ENCODE measurements at places on chromosomes 1 and 21.
A peak's percentile ranks its signal among the peaks of the same experiment; 100 is the strongest.

- DNase-seq: no peak
These were observed 7.3 kb downstream of the POU2F1 start for GRCh38 chr1:167227934-167228378.

GRCh38 chr1:39662861-39663260 lies 9.0 kb downstream of the NT5C1A start:
- no peak for DNase-seq

GRCh38 chr1:43565600-43566360 lies 35.1 kb downstream of the PTPRF start:
- DNase-seq: no peak

DNA sequence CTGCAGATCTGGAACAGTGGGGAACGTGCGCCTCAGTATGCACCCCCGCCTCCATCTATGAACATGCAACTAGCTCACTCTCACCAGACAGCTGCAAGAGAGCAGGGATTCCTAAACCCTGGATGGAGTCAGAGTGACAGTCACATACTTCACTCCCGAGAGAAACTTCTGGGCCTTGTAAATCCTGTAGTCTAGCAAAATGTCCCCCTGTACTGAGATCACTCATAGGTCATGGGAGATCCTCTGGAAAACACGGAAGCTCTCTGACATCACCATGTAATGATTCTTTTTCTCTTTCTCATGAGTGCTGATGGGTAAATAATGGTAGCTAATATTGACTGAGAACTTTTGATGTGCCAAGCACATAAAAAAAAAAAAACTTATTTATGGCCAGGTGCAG lies 23.4 kb upstream of the TARDBP start:
- DNase-seq: no peak

DNA sequence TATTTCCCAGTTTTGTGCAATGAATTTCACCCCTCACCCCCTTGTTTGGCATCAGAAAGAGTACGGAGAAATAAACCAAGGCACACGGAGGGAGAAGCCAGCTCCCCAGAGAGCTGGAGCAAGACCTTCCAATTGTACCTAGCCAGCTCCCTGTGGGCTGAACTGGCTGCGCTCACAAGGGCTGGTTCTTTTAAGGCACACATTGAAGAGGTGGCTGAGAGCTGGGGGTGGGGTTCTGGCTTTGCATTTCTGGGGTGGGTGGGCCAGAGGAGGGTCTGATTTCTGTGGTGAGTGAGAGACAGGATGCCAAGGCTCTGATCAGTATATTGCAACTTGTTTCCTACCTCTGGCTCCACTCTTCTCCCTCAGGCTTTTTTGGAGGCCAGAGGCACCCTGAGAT lies 39.5 kb upstream of the NFASC start:
- no peak for DNase-seq

DNA sequence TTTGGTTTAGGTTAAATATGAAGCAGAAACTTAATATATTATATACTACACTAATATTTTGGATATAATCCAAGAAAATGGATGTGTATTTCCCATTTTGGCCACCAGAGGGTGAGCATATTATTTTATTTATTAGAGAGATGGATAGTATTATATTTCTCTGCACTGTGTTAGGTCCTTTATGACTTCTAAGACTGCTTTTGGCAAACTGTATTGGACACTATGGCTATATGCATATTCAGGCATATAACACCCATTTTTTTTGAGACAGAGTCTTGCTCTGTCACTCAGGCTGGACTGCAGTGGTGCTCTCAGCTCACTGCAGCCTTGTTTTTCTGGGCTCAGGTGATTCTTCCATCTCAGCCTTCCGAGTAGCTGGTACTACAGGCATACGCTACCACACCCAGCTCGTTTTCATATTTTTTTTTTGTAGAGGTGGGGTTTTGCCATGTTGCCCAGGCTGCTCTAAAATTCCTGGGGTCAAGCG lies 17.8 kb upstream of the PGM1 start:
- DNase-seq: no peak

DNA sequence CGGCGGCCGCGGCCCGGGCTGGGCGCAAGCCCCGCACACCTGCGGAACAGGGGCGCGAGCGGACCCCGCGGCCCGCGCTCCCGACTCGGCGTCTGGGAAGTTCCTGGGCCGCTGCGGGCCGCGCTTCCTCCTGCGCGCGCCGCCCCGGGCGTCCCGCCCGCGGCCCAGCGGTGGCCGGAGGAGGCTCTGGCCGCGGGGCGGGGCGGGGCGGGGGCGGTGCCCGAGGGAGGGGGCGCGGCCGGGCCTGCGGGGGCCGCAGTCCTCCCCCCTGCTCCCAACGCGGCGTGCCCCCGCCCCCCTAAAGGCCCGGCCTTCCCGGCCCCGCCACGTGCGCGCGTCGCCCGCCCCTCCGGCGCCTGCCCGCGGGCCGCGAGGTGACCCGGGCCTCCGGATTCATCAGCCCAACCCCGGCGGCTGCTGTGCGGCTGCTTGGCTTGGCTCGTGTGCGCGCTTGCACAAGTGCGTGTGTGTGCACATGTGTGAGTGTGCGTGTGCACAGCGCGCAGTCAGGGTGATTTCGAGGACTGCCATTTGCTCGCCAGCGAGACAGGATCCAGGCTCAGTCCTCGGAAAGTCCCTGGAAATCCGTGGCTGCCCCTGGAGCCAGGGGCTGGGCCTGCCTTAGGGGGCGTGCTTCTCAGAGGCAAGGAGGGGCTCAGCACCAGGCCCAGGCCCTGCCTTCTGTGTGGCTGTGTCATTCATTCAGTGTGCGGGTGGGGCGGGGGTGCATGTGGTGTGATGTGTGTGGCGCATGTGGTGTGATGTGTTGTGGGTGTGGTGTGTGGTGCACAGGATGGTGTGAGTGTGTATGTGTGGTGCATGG lies at the start of gene C2CD2:
Gene C2CD2 (minus strand): TSS at position 188 of the 823 bp plus-strand sequence. CDS start 370 bp downstream, outside the sequence.
- peak; percentile 22 for DNase-seq

- no peak for DNase-seq
These were observed 262.8 kb upstream of the PRMT6 start for GRCh38 chr1:106793651-106794050.

- no peak for DNase-seq
These were observed 9.3 kb downstream of the MIER1 start for GRCh38 chr1:66933887-66934700.

DNA sequence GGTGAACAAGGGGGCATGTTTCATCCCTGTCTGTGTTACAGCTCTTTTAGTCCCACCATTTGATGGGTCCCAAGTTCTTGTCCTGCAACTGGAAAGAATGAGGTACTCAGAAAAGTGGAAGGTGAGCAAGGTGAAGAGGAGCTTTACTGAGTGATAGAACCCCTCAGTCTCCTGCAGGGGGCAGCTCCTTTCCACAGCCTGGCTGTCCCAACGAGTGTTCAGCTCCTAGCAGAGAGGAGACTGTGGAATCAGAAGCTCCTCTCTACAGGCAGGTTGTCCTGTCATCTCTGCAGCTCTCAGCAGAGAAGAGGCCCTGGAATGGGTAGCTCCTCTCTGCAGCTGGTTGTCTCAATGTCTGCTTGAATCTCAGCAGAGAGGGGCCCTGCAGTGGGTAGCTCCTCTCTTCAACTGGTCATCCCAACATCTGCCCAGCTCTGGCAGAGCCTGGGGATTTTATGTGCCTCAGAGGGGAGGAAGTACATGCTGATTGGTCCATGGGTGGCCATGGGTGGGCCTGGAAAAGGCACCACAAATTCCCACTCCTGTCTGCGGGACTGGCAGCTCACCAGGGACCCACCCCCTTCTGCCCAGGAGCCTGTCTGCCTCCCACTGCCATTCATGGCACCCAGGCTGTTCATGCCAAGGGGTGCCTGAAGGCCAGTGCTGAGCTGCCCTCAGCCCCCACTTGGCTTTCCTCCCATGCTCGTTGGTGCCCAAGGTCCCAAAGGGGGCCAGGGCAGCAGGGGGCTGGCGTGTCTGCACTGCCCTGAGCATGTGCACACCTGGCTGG lies 25.7 kb downstream of the LDLRAD1 start:
- no peak for DNase-seq

GRCh38 chr1:54798769-54799641 lies 2.1 kb downstream of the TTC22 start:
- no peak for DNase-seq

DNA sequence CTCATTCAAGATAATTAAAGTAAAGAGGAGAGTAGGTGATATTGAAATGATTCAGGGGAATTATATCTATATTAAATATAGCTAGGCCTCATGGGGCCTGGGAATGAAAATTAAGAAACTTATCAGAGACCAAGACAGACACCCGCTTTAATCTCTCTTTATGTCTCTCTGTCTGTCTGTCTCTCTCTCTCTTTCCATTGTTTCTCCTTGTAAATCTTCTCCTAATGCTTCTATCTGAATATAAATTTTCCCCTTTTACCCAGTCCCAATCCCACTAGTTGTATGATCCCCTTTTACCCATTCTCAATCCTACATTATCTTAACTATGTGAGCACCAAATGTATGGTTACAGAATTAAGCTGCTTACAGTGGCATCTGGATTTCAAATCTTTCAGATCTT lies 61.2 kb downstream of the RGS5 start:
- no peak for DNase-seq

DNA sequence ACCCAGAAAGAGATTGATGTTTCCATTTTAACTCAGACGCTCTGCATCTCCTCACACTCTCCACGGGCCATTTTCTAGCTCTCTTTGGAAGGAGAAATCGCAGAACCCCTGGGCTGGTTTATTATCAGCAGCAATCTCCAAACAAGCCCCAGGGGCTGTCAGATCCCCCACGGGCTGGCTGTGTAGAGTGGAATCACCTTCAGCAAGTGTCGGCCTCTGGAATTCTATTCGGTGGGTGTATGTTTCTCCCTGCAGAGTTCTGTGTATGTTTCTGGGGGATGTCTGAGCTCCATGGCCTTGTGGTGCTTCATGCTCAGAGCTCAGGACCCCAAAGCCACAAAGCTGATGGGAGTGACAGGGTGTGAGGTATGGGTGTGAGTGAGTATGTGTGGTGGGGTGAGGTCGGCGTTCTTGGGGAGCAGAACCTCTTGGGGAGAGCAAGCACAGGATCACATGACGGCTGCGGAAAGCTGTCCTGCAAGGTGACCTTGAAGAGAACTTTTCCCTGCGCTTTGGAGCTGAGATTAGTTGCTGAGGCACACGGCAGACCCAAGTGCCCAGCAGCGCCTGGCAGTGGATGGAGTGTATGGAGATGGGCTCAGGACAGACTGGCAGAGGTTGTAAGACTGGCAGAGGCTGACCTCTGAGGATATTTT lies 489 bp downstream of the ACOT11 start:
- no peak for DNase-seq
